ENCODE measurements at places on chromosomes 5 and 9.

- no peak for DNase-seq
These were observed 6.8 kb downstream of the LSM11 start for GRCh38 chr5:157750320-157750719.

DNA sequence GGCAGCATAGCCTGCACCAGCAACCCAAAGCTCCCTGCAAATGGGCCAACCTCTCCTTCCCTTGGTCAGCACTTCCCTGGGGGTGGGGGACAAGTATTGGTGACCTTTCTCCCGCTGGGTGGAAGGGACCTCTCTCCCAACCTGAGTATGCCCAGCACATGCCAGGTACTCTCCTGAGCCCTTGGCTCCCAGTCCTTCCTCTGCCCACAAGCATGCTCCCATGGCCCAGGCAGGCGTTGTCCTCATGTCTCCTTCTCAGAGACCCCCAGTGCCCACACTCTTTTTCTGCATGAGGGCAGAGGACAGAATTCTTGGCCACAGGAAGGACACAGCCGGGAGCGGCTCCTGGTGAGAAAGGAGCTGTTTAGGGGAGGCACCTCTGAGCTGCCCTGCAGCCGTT lies 60.3 kb downstream of the PHF2 start:
- DNase-seq, result no peak

- no peak for DNase-seq
These were observed 38.9 kb upstream of the RNU6ATAC start for GRCh38 chr9:134203224-134203623.

DNA sequence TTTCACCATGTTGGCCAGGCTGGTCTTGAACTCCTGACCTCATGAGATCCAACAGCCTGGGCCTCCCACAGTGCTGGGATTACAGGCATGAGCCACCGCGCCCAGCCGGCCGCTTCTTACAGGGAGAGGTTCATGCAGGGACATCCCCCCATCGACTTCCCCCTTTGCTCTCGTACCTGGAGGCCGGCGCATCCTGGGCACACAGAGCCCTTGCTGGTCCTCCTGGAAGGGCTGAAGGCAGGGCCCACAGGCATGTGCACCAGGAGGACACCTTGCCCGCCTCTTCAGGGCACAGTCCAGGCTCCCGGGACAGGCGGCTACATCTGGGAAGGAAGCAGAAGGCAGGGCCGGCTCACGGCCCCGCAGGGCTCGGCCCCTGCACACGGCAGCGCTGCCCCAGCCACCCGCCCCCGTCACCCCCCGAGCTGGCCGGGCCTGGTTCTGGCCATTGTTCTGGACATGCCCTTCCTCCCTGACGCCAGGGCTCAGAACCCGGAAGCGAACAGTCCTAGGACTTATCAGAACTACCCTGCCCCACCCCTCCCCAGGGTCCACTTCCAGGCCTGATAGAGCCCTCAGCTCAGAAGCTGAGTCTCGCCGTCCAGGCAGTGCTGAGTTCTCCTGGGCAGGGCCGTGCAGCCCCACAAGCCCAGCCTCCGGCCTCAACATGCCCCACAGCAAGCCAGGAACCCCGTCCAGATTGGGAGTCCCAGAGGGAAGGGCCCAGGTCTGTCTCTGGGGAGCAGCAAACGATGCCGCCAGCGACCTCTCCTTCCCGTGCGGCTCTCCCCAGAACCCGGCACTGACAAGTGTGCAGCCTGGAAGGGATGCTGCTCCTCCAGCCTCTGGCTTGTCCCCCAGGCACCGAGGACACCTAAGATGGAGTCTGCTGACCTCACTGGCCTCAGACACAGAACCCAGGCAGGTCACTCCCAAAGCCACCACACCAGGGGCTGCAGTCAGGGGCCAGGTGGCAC lies 2.9 kb downstream of the NPDC1 start:
- DNase-seq, result no peak

GRCh38 chr9:86515221-86515620 lies 161.0 kb upstream of the TUT7 start:
- DNase-seq, result no peak

DNA sequence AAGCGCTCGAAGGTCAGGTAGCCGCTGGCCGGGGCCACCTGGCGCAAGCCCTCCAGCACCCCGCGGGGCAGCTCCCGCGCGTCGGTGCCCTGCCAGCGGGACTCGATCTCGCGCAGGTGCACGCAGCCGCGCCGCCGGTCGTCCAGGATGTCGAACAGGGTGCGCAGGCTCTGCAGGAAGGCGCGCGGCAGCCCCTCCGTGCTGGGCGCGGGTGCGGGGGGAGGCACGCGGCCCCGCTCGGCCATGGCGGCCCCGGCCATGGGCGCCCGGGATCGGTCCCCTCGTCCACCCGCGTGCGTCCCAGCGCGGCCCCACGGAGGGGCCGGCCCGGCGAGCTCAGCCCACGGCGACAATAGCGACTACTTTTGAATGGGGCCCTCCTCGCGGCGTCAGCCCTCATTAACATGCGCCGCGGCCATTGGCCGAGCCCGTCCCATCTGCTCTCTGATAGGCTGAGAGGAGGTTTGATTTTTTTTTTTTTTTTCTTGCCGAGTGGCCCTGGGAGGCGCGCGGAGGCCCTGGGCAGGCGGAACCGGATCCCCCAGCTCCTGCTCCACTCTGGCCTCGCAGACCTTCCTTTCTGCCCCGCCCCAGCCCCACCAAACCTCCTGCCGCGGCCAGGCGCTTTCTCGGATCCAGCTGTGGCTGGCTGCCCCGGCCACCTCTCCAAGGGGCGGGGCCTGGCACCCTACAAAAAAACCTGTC lies at the start of gene SAPCD2:
TSS of gene SAPCD2 (minus strand) at position 357 of the 705 bp plus-strand sequence. CDS start at position 260, 97 bp downstream.
- peak; percentile 76 for DNase-seq
